MCF 10A (cell line): ENCODE measurements at places on chromosomes 2 and 18. TPM values are rescaled to one million over a fixed set of nuclear protein-coding genes. Genes with fewer than 3 reads are reported as not detected.

- no peak for DNase-seq
Observed at GRCh38 chr2:215356334-215356947, 44.6 kb downstream of the ATIC start.

- DNase-seq, result no peak
Observed at GRCh38 chr2:96336873-96337272, 1.3 kb downstream of the NCAPH start.

DNA sequence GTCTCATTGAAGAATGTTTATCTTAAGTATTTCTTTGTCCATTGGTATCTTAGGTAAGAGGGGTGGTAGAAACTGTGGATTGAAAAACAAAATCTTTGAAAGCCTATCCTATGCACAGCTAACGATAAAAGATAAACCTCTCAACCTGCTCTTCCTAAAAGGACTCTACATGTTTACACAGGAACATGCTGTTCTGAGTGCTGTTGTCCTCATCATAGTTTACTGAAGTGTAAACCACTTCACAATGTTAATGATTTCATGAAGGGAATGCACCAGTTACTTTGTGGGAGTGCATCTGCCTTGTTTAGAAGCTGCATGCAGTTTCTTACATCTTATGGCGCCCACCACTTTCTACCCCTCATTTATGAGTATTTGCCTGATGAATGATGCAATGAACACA, 1.2 kb downstream of the ACMSD start:
- no peak for DNase-seq

- peak; percentile 14 for DNase-seq
Observed at GRCh38 chr2:119049968-119050704, 108.1 kb downstream of the MARCO start.

GRCh38 chr2:96535331-96535730, 1.2 kb upstream of the ARID5A start:
- no peak for DNase-seq

The DSG4 gene
- not detected in 2 replicates for total RNA-seq

GRCh38 chr2:100627330-100628300, 64.8 kb downstream of the PDCL3 start:
- DNase-seq, result no peak

DNA sequence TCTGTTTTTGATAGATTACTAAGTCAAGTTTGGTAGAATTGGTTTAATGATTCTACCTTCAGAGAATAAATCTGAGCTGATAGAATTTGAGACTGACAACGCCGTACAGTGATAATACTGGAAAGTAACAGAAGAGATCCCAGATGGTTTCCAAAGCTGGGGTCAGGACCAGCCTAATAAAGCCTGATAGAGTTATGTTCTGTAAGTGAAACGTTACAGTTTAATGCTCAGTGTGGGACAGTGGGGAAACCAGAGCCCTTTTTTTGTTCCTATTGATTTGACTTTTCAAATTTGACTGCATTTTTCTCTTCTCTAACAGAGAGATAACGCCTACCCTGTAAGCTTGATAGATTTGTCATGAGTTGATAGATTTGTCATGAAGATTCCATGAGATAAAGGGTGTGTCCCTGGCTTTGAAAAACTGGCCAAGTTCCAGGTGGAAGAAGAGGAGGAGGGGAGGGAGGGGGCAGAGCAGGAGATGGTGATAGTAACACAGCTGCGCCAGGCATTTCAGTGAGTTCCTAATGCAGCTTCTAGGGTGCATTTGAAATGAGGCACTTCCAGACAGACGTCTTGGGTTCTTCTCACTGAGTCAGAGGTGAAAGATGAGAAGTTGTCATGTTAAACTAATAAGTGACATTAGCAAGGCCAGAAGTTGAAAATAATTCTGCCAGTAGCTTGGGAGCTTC, 65.1 kb downstream of the CERS6 start:
- DNase-seq, result no peak

DNA sequence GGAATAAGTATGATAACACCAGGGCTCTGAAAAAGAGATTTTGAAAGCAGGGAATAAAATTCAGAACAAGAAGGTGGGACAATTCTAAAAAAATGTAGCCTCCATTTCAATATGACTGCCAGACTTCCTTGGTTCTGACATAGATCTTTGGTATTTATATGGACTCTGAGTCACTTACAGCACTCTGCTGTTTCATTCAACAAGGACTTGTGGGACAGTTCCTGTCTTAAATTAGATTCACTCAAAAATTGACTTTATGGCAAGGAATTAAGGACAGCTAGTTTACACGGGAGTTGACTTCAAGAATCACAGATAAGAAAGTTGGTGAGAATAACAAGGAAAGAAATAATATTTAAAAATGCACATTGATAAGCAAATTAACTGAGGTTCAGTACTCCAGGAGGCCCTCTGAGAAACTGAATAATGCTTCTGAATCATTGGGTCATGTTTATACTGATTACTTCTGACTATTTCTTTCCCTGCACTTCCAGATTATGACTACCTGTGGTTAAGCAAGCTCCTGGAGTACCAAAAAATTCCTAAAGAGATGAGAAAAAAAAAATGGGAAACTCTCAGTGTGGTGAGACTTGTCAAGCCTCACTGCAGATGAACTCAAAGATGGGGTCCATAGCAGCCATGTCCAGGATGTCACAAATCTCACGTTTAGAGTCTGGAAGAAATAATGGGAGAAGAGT, 828.3 kb upstream of the PIK3C3 start:
- DNase-seq, result peak; percentile 34

DNA sequence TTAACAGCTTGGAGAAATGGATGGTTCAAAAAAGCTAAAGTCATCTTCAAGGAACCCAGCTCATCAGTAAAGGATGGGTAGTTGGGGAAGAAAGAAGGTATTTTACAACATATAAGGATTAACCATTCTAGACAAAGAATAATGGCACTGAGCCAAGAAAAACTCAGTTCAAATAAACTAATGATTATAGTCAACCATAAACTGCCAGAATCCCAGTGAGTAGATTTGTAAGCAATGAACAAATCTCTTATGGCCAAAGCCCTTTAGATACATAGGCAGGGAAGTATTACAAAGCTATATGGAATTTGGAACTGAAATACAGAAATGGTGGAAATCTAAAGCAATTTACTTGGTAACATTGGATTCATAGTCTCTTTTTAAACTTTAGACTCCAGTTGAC, 92.4 kb upstream of the ZFP36L2 start:
- DNase-seq, result peak; percentile 41
